ENCODE measurements at places on chromosomes 3 and 15.

DNA sequence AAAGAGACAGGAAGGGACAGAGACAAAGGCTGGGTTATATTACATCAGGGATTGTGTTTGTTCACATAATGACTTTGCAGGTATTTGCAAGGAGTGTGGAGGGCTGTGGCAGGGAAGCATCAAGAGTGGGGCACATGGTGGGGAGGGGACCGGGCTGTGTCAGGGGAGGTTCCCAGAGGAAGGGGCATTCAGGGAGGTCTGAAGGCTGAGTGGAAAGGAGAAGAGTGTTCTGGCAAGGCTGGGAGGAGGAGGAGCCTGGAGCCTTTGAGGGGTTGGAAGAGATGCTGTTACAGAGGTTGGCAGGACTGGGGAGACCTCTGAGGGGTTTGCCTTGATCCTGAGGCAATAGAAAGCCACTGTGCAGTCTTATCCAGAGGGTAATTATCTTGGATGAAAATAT is 49.4 kb downstream of the EXOG start:
- DNase-seq, result no peak

DNA sequence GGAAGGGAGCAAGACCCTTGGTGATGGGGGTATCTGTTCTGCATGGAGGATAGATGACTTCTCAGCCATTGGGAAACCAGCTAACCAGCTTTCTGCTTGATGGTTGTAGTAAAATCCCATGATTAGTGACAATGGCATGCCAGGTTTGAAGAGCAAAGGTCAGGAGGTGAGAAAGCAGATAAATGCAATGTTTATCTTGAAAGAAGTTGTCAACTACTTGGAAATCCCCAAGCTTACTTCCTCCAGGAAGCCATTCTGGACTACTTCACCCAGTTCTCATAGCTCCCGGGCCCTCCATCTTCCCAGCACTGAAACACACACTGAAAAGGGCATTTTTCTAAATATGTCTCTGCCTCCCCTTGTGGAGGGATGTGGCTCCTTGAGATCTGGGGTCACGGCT is 51.3 kb downstream of the SMAD3 start:
- no peak for DNase-seq

- no peak for DNase-seq
Measured at GRCh38 chr3:142022381-142022780, 127.0 kb downstream of the TFDP2 start.

DNA sequence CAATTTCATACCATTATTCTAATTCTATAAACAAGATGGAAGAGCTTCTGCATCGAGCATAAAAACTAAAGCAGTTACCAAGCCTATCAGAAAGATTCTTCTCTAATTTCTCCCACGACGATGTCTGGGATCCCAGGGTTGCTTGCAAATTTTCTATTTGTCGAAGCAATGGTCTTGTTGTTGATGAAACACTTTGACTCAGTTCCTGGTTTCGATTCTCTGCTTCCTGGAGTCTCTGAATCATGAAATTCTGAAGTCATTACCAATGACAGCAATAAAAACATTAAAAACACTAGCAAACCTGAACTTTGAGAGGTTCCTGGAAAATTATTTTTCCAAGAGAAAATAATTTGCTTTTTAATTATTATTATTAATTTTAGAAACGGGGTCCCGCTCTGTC is 18.7 kb downstream of the TMF1 start:
- DNase-seq, result no peak

- no peak for DNase-seq
Measured at GRCh38 chr15:77063249-77063648, 7.7 kb downstream of the TSPAN3 start.

DNA sequence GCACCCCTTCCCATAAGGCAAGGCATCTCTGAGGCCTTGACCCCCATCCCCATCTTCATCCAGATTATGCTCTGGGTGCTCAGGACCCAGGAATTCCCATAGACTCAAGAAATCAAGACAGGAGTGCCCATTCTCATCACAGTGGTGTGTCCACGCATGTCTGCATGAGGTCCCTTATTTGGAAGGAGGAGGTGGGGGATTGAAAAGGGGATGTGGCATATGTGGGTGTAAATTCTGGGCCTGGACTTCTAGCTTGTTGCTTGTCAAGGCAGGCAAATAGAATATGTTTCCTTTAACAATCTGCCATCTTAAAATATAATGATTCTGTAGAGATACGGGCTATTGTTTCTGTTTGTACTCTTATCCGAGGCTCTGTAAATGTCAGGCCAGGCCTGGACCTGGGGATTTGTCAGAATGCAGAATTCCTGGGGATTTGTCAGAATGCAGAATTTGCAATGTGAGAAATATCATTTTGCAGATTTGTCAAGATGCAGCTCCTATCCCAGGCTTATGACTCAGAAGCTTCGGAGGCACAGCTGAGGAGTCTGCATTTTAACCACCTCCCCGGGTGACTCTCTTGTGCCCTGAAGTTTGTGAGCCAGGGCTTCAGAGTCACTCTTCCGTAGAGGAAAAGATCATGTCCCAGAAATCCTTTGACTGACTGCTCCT is 157.8 kb downstream of the SV2B start:
- no peak for DNase-seq

DNA sequence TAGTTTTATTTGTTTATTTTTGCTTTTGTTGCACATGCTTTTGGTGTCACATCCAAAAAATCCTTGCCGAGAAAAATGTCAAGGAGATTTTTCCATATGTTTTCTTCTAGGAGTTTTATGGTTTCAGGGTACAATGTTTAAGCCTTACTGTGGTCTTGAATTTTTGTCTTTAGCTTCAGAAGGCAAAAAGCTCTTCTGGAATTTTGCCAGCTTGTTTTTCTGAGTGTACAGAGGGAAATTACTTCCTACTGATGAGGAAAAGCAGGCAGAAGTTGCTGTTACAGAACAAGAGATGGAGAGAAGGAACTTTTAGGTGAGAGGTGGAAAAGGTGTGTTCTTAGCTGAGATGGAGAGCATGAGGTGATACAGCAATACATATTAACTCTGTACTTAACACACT is 59.6 kb downstream of the UBE2E2 start:
- DNase-seq, result no peak

DNA sequence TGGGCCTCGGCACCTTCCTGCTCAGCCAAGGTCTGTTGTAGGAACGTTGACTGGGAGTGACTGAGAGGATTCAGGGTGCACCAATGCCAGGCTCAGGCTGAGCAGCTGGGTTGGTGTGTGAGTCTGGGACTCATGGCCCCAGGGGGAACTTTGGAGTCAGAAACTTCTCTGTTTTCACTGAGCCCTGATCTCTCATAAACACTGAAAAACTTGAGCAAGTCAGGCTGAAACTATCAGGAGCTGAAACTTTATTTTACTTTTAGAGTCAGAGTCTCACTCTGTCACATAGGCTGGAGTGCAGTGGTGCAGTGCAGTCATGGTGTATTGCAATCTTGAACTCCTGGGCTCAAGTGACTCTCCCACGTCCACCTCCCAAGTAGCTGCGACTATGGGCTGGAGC is 3.0 kb downstream of the TRAK1 start:
- DNase-seq, result peak; percentile 51

DNA sequence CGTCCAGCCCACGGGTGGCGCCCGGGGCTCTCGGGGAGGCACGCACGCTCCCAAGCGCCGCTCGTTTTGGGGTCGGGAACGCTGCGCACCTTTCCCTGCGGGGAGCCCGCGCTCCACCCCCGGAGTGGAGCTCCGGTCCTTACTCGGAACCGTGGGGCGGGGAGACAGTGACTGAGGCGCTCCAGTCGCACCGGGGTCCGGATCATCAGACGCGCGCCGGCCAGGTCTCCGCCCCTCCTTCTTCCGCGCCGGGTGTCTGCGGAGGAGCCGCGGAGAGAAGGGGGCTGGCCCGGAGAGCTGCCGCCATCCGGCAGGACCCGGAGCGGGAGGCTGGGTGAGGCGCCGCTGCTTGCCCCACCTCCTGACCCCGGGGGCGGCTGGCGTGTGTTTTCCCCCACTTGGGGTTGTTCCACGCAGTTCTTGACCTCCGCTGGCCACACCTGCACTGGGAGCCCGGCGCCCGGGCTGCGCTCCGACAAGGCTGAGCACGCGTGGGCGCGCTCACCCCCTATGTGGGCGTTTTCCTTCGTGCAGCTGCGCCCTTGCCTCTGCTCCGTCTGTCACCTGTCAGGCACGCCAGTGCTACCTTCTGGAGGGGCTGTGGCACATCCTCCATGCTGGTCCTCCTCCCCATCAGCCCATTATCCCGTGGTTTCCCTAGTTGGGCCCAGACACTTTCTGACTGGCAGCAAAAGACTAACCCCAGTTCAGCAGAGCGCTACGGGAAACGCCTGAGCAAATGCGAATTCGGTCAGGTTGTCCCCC is at the start of gene MCF2L2:
MCF2L2 (minus strand) TSS at position 173 of the 765 bp plus-strand sequence. CDS start 642 bp downstream, outside the sequence.
- no peak for DNase-seq

DNA sequence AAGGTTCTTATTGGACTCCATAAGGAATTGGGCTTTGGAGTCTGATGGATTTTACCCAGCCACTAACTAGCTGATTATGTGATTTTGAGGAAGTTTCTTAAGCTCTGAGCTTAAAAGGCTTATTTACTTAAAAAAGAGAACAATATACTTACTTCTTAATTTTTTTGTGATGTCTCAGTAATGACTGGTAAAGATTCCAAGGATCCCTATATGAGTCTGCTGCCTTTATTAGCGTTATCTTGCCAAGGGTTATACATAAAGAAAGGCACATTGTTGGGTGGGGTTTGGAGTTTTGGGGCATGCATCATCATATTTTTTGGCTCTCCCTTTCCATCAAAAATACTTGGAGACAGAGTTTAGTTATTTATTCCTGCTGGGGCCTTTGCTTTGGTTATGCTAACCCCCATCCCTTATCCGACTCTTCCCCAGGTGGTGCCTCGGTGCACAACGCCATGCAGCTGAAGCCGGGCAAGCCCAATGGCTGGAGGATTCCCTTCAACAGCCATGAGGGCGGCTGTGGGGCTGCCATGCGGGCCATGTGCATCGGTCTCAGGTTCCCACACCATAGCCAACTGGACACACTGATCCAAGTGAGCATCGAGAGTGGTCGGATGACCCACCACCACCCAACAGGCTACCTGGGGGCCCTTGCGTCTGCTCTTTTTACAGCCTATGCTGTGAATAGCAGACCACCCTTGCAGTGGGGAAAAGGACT is 6.7 kb downstream of the ADPRH start:
- DNase-seq, result no peak
